Left ventricle myocardium superior (tissue), 1 donor: ENCODE measurements at places on chromosomes 5 and 9.

GRCh38 chr5:6827526-6828219 is 114.4 kb downstream of the TENT4A start:
- DNase-seq: no peak

- no peak for DNase-seq
Observed at GRCh38 chr5:145945620-145946111, 9.3 kb downstream of the SH3RF2 start.

DNA sequence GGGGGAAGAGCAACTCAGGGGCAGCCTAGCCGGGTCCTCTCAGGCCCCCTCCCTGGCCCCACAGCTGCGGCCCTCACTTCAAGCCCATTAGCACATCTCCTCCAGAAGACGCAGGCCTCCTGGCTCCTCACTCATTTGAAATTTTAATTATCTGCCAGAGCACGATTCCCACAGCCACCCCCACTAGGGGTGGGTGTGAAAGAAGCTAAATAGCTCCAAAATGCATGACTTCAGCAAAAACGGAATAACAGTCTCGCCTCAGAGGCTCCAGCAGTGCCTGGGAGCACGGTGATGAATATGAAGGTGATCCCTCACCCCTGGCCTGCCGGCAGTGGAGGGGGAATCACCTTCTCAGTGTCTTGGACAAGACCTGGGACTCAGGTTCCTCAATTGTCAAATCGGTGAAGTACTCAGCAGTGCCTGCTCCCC is 61.1 kb upstream of the HRH2 start:
- DNase-seq: no peak

DNA sequence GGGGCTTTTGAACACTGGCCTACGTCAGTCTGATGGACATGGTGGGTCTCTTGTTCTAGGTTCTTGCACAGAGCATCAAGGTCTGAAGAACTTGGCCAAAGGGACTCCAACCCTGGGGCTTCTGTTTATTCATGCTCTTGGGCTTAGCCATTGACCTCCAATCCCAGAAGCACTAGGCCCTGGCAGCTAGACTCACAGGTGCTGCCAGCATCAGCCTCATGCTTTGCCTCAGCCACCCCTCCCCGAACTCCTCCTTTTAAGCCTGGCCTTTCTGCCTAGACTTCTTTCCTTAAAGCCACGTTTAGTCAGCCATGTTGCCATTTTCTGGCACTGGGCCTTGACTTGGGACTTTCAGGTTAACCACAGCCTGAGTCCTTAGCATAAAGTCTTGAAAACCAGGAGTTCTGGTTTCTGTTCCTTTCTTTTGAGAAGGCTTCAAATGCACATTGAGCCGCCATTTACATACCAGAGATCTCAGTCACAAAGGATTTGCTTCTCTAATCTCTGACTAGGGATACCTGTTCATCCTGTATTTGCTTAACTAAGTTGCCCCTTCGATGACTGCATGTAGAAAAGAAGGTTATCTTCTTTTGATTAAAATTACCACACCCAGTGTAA is 54.7 kb downstream of the ANGPTL2 start:
- no peak for DNase-seq

DNA sequence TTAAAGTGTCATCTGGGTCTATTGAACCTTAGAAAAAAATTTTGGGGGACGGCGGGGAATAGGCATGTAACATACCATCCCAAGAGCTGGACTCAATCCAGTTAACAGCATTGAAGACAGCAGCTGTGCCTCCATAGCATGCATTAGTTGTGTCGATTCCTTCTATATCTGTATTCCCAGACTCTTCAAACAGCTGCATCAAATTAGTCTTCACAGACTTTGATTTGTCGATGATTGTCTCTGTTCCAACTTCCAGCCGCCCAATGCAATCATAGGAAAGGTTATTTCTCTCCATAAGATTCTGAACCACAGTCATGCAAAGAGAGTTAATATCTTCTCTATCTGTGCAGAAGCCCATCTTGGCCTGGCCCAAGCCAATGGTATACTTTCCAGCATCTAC is 14.8 kb downstream of the HMGCS1 start:
- DNase-seq: no peak

GRCh38 chr5:52705720-52706119 is 82.0 kb upstream of the ITGA1 start:
- DNase-seq: no peak

GRCh38 chr9:114212826-114213225 is 57.5 kb downstream of the COL27A1 start:
- peak; percentile 19 for DNase-seq

DNA sequence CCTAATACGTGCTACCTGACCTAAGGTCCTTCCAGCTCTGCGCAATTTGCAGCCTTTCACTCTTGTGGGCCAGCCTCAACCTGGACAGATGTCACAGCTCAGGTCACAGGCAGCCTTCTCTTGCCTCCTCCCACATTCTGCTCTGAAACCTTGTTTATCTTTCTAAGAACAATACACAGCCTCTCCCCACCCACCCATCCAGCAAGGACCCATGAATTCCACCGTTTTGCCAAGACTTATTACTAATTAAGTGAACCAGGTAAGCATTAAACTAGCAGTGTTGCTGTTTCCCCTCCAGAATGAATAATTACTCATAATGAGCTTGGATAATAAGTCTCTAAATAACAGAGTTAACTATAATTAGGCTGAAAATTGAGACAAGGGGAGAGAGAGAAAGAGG is 11.0 kb downstream of the FABP6 start:
- DNase-seq: no peak

DNA sequence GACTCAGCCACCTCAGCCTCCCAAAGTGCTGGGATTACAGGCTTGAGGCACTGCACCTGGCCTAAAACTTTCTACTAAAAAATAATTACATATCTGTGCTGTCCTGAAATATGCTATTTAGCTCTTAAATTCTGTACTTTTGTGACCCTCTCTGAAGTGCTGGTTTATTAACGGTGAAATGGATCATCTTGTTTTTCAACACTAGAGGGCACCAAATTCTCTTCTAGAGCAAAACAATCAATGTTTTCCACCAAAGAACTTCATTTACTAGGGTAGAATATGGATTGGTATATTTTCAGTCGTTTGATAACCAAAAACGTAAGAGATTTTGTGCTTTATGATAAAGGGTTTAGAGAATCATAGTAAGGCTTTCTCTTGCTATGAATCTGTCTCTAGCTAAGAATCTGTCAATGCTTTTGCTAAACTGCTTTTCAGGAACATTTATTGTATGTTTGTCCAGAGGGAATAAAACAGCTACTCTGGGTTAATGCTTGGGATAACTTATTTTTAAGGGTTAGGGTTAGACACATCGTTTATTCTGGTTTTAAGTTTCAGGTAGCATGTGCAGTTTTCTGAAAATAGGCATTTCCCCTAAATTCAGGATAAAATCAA is 63.6 kb downstream of the RNF180 start:
- DNase-seq: no peak

DNA sequence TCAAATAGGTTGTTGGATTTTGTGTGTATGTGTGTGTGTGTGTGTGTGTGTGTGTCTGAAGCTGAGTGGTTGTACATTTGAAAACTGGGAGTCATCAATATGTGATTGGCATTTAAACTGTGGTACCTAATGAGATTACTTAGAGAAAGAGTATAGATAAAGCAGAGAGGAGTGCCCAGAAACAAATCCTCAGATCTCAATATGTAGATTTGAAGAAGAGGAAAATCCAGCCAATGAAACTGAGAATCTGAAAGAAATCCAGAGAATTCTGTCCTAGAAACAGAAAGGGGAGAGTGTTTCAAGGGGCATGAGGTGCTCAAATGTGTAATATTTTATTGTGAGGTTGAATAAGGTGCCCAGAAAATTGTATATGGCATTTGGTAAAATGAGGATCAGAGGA is 66.2 kb downstream of the CCDC192 start:
- DNase-seq: no peak

DNA sequence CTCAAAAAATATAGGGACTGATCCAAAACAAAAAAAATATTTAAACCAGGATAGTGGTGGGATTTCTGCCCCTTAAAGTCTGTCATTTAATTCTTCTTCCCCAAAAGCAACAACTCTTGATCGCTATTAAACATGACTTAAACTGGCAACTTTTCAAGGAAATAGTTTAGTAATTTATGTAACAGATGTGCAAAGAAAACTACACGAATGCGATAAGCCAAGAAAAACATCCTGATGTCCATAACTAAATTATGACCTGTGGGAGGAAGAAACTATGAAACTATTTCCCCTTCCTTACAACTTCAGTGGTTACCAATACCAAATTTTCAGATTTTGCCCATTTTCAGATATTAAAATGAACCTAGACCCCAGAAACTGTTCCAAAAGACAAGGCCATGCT is 31.5 kb downstream of the CLINT1 start:
- no peak for DNase-seq

DNA sequence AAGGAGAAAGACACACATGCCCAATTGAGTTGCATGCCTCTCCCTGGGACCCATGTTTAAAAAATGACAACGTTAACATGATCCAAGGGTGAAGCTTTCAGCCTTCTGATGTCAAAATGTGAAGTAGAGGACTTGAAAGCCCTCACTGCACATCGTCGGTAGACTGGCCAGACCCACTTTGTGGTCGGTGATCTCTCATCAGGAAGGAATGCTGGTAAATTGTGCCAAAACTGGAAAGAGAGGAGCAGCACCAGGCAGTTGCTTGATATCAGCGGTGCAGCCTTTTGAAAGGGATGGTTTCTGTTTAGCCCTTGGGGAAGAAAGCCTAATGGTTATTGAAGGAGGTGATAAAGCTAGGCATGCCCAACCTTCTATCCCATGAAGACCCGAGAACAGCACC is 125.3 kb upstream of the MARCHF11 start:
- no peak for DNase-seq

- DNase-seq: peak; percentile 82
Observed at GRCh38 chr5:139847790-139848507, 52.3 kb downstream of the PSD2 start.

GRCh38 chr5:169979871-169980270 is 424 bp downstream of the INSYN2B start:
- DNase-seq: no peak

GRCh38 chr5:9316733-9317132 is 229.1 kb downstream of the SEMA5A start:
- no peak for DNase-seq

GRCh38 chr9:16074963-16075362 is 522.1 kb downstream of the CCDC171 start:
- DNase-seq: no peak

DNA sequence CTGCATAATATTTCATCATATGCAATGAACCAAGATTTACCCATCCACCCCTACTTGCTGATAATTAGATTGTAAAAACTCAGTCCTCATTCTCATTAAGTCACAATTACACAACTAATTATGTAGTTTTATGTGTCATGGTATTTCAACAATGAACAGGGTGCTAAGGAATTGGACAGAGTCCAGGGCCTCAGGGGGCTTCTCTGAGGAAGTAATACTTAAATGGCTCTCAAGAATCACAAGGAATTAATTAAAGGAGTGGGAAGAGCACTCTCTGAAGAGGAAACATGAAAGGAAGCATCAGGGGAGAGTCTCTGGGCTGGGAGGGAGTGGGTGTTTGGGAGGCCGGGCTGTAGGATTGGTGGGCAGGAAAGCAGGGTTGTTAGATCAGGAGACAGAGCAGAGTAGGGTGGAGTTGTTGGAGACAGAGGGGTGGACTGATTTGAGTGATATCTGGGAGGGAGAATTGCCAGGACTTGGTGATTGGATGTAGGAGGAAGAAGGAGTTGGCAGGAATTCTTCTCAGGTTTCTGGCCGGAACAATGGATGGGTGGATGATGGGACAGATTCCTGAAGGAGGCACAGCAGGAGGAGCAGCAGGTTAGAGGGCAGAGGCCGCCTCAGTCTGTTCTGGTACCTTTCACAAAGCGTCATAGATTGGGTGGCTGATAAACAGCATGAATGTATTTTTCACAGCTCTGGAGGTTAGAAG is 23.0 kb upstream of the NSG2 start:
- DNase-seq: no peak
